ENCODE measurements at places on chromosomes 6 and 20. TPM values are rescaled to one million over a fixed set of nuclear protein-coding genes. Genes with fewer than 3 reads are reported as not detected.

The NRM gene
- total RNA-seq: 6.5 TPM

The BPIFB2 gene
- total RNA-seq: 0.05 TPM

The RNF182 gene
- total RNA-seq: 0.90 TPM

The KCNB1 gene
- total RNA-seq: 0.09 TPM

The TBX18 gene
- 0.90 TPM for total RNA-seq

The NINL gene
- total RNA-seq: 14.1 TPM

The ALDH5A1 gene
- total RNA-seq: 35.1 TPM

The ANKRD6 gene
- 10.6 TPM for total RNA-seq

The DDRGK1 gene
- total RNA-seq: 38.4 TPM

The TGM3 gene
- total RNA-seq: 0.28 TPM

The ZNF165 gene
- total RNA-seq: 0.99 TPM

The TMEM244 gene
- total RNA-seq: not detected

The APCDD1L gene
- 0.05 TPM for total RNA-seq

The WFDC10B gene
- not detected for total RNA-seq

The AIF1 gene
- 558 TPM for total RNA-seq

All from thymus (tissue), 14 donors.